ENCODE measurements at places on chromosomes 7 and 10.
A peak's percentile ranks its signal among the peaks of the same experiment; 100 is the strongest.

- DNase-seq = no peak
Observed at GRCh38 chr7:74271742-74272141, 17.5 kb upstream of the CLIP2 start.

GRCh38 chr7:99601656-99602310 lies 3.7 kb downstream of the TMEM225B start:
- no peak for DNase-seq

DNA sequence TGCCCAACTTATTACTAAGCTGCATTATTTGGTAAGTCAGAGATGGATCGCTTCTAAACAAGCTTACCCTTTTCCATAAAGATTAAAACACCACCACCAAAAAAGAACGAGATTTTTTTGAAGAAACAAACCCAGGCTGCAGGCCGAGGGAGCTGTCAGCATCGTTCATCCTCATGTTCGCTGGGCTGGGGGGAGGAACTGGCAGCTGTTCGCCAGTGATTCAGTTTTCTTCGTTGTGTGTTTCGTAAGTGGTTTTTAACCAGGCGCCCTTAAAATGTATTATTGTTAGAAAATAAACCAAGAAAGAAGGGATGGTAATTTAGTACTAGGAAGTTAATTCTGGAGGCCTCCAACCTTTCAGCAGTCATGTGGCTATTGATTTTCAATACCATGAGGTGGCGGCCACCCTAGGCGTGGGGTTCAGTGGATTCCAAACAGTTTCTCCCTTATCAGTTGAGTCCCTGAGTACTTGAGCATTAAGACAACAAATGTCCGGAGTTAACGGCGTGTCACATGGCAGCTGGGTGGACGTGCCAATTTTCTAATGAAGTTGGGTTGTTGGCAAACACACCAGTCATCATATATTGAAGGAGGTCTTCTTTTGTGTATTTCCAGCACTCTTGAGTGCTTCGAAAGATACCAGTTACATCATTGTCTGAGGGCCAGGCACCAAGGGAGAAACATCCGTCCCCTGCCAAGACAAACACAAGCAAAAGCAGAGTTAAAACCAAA lies 173.2 kb downstream of the EBF3 start:
- DNase-seq = no peak

- no peak for DNase-seq
Observed at GRCh38 chr10:76021398-76021797, 590.0 kb downstream of the LRMDA start.

DNA sequence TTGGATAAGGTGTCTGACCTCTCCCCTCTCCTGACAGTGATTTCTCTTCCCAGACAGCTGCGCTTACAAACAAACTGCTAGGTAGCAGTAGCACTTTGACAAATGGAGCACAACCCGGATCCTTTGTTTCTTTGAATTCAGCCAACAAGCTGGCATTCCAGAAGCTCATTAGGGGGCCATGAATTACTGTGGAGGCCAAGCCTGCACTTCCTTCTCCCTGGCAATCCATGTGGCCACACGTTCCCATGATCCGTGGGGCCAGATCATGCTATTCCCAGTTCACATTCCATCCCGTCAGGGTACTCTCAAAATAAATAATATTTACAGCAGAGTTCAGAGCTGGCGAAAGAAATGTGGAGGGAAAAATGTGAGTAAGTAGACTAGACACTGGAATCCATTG lies 172.4 kb downstream of the PRPF18 start:
- DNase-seq = no peak

- no peak for DNase-seq
Observed at GRCh38 chr7:155358948-155359712, 61.5 kb downstream of the INSIG1 start.

DNA sequence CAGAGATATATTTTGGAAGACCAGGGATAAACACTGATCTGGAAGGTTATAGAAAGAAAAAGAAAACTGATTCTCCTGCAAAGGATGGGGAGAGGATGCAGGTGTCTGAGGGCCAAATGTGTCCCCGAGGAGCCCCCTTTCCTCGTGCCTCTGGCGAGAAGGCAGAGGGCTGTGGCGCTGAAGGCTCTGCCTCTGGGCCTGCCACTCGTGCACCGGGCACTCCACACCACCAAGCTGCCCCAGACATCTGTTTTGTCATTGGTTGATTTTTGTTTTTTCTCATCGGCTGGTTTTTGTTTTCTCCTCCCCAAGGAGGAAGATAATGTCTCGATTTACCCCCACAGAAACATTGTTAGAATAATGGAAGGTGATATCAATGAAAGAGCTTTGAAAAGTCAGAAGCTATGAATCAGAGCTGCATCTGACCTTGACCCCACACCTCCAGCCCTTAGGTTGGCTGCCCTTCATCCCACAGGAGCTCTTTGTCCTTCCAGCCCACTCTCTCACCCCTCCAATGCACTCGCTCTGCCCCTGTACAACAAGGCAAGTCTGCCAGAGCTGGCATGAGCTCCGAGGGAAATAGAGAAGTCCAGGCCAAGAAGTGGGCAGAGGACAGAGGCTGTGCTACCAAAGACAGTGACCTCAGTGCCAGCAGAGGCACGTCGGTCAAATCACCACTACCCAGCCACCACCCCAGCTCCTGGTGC lies 124.8 kb downstream of the TCERG1L start:
- DNase-seq = no peak

DNA sequence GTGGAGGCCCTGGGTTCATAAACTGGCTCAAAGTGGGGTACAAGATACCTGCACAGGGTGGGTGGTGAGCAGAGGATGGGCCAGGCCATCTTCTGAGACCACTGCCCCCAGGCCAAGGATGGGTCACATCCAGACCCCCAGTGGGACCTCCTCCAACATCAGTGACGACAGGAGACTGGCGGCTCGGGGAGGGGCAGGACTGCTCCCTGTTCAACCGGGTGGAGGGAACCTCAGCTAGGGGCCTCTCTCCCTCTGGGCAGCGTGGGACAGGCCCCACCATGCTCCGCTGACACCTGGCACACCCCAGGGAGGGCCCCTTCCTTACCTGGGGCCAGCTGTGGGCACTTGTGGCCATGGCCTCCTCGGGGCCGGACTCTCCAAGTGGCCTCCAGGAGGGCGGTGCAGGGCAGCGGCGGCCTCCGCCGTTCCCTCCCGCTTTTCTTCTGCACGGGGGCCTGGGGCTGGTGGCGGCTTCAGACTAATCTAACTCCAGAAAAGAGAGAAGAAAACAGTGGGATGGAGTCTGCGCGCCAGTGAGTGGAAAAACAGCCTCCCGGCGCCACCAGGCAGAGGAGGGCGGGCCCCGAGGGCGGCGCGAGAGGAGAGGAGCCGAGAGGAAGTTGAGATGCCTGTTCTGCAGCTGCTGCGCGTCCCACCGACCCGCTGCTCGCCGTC lies at the start of gene CALHM2:
CALHM2 (minus strand) TSS at position 540 of the 675 bp plus-strand sequence. CDS start 2,429 bp downstream, outside the sequence.
- DNase-seq = peak; percentile 90

DNA sequence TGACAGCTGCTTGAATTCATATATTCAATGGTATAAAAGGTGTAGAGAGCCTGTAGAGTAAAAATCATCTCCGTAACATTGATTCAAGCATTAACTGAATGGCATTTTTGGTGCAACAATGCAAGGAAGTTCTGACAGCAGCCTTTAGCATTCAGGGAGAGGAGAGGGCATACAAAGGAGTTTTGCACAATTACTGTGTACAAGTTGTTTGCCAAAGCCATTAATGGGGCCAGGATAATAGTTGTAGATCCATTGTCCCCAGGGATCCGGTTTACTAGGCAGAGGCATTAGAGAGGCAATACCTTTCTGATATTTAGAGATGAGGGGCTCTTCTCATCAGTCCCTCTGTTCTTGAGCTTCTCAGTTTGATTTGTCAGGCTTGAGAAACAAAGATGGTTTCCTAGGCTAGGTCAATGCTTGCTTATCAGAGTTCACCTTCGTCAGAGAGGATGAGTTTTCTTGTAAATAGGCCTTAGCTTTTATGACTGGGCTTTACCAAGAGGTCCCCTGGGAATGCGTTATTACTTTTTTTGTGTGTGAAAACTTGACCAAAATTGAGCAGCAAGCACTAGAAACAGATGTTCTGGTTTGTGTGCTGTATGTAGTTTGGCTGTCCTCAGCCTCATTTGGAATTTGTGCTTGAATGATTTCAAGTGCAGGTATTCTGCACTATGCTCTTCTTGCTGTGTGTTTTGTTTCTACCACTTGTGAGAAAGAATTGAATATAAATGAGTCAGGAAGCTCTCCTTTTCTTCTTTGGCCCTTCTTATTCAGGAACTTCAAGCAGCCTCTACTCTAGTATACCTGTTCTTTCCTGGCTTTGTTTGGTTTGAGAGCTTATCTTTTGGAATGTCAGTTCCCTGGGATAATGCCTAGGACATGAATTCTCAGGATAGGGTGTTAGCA lies 32.0 kb downstream of the SND1 start:
- no peak for DNase-seq

DNA sequence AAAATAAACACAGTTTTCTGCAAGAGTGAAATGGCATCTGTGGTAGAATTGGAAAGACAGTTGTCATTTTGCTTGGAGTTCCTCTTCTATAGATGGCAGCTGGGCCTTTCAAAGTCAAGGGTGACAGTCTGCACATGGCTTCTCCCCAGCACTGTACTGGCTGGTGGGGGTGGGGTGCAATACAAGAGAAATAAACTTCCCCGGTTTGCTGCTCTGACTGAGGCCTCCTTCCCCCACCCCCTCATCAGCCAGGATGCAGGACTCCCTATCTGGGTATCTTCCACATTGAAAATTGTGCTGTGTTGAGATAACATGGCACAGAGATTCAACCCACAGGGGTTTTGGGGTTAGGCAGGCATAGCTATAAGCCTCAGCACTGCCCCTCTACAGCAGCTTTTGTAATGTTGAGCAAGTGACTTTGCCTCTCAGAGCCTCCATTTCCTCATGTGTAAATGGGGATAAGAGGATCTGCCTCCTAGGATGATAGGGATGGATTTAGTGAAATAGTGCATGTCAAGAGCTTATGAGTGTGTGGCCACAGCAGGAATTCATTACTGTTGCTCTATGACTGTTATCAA lies 85.8 kb upstream of the WDR11 start:
- no peak for DNase-seq

- DNase-seq = no peak
Observed at GRCh38 chr7:37729181-37729580, 45.6 kb downstream of the GPR141 start.

GRCh38 chr7:97499204-97499603 lies 232.7 kb upstream of the TAC1 start:
- DNase-seq = peak; percentile 3

DNA sequence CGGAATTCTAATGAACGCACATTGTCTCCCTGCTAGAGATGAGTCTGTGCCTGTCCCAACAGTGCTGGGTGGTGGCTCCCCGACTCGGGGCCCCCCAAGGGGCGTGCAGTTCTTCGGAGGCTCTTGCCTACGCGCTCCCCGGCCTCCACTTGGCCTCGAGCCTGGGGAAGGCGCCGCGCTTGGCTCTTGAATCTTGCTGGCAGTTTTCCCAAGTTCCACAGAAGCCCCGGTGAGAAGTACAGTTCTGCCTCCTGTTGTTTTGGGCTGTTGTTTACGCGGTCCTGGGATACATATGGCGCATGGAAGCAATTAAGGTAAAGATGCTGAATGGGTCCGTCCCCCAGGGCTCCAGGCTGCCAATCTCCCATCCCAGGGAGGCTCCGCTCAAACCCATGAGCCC lies 32.6 kb upstream of the UNCX start:
- DNase-seq = no peak

- DNase-seq = no peak
Observed at GRCh38 chr10:4307910-4308309, 518.1 kb upstream of the AKR1E2 start.
